ENCODE measurements at places on chromosomes 1 and 21. TPM values are rescaled to one million over a fixed set of nuclear protein-coding genes. Genes with fewer than 3 reads are reported as not detected.
A peak's percentile ranks its signal among the peaks of the same experiment; 100 is the strongest.

GRCh38 chr1:23475134-23475628 is 8.8 kb downstream of the ASAP3 start:
- DNase-seq, result no peak

DNA sequence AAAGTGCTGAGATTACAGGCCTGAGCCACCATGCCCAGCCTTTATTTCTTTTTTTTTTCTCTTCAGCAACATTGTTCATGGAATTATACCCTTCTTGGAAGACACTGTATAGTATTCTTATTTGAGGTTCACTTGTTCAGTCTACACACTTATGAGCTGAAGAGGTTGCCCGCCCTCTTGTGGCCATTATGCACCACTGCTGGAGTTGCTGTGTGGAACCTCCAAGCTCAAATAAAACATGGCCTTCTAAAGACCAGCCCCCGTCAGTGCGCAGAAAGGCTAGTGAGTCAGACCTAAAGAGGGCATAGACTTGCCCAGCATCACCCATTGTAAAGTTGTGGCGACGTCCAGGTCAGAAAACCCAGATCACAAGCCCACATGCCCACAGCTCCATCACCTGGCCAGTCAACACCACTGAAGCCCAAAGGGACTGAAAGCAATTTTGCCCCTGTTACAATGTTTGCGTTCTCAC is 20.4 kb downstream of the LURAP1 start:
- DNase-seq, result peak; percentile 59

DNA sequence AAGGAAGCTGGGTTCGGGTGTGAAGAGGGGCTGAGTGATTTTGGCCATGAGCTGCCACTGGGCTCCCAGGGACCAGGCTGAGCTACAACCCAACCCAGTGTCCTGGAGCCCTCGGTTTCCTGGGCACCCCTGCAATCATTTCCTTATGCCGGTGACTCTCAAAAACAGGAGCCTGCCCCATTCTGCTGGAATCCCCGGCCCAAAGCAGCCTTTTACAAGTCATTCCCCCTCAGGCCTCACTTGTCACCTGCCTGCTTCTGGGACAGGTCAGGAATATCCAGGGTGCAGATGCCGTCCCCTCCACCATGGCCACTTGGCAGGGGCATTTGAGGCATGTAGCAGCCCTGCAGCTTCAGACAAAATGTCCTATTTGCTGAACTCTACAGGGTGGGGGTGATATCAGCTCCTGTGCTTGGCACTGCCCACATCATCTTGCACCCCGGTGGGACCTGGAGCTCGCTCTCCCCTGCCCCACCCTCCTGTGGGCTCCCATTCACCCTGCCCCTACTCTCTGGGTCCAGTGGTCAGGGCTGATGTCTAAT is 30.0 kb downstream of the CDK18 start:
- no peak for DNase-seq

DNA sequence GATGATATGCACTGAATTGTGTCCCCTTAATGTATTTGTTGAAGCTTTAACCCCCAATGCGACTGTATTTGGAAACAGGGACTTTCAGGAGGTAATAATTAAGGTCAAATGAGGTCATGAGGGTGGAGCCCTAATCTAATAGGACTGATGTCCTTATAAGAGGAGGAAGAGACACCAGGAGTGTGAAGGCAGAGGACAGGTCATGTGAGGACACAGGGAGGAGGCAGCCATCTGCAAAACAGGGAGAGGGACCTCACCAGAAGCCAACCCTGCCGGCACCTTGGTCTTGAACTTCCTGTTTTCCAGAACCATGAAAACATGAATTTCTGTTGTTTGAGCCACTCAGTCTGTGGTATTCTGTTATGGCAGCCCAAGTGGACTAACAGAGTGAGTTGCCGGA is 15.3 kb downstream of the SYF2 start:
- no peak for DNase-seq

GRCh38 chr21:42097860-42098454 is 26.8 kb downstream of the UMODL1 start:
- DNase-seq, result no peak

DNA sequence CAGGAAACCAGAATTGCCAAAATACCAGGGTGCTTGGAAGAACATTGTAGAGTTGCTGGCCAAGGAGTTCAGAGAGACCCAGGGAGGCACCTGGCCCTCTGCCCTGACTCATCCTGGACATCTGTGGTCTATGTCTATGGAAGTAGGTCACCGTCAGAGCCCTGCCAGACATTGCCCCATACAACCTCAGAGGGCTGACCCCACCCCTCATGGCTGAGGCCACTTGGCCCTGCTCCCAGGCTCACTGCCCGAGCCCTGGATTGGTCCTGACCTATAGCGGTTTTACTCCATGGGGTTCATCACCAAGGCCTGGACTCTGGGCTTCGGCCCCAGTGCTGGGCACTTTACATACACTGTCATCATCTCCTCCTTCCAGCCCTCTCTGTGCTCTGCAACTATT is 233.1 kb downstream of the PTPRU start:
- no peak for DNase-seq

DNA sequence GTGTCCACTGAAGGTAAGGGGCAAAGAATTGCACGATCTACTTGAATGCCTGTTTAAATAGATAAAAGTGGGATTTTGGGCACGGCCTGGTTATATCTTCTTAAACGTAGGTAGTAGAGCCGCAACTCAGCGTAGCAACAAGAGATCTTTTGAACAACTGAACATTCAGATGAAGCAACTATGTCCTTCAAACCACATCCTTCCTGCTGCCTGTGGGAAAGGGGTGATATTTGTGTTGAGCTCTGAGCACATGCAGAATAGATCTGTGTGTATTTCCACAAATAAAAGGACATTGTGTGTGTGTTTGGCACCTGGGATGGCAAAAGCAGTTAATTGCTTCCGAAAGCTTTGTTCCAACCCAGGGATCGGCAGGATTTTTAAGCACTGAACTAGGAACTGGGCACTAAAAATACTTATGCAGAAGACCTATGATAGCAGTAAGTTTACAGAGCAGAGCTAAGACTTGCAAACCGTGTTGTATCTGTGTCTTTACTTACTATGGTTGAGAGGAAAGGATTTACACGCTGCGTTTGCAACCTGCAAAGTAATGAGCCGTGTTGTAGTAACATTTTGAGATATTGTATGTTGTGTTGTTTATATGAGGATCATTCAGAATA is 333.4 kb downstream of the CHRM3 start:
- DNase-seq, result no peak

DNA sequence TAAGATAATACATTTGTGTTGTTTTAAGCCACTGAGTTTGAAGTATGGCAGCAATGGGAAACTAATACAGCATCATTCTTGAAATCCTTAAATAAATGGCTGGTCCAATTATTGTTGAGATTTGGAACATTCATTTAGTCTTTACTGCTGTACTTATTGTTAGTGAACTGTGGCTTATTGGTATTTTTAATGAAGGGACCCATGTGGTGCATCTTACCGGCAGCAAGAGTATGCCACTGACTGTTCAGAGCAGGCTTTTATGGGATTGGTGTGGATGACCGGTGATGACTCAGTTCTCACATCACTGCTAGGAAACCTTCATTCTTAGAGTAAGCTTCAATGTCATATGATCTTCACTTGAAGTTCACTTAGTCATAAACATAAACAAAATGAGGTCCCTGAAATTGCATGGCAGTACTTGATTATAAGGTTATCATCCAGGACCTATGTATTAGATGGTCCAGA is 31.5 kb downstream of the PRKAA2 start:
- DNase-seq, result no peak

- no peak for DNase-seq
Observed at GRCh38 chr1:239428120-239428710, 41.8 kb downstream of the CHRM3 start.

- DNase-seq, result no peak
Observed at GRCh38 chr1:3756394-3756793, 4.1 kb downstream of the CCDC27 start.

DNA sequence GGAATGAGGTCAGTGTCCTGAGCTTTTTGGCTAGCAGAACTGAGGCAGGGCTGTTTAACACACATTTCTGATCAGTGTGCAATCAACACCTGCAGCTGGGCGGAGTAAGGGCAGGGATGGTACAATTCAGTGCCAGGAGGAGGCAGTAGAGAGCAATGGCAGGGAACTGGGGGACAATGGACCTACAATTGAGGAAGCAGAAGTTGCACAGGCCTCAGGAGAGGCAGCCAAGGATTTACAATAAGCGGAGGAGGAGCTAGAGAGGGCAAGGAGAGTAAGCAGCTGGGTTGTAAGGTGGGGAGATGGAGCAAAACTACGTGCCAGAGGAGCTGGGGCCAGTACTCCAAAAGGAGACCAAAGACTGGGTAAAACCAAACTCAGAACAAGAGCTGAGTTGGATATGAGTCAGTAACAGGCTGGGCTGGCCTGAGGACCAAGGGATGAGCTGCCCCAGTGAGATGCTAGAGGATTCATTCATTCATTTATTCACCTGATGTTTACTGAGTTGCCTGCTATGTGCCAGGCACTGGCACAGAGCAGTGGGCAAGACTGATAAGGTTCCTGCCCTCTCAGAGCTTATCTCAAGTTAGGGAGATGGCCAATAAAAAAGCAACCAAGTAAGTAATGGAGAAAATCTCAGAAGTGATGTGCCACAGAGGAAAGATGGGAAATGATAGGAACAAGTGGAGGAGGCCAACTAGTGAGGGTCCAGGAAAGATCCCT is 10.4 kb upstream of the GALE start:
- DNase-seq, result no peak

DNA sequence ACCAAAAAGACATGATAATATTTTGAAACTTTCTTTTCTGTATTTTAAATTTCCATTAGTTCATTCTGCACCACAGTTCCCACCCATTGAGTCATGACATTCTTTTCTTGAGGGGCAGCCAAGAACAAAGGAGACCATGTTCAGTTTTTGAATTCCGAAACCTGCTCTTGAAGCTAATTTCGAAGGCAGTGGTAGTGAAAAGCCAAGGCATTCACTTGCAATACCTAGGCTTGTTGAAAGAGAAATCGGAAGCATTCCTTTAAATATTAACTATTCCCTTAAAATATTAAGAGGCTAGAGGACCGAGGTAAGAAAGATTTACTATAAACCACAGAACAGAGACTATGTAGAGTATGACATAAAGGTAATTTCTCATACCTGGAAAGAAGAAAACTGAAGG is 256.3 kb downstream of the ADGRL2 start:
- no peak for DNase-seq

- no peak for DNase-seq
Observed at GRCh38 chr1:23152966-23153684, 15.5 kb downstream of the LUZP1 start.

- DNase-seq, result no peak
Observed at GRCh38 chr1:39554277-39554676, 22.3 kb downstream of the PABPC4 start.

DNA sequence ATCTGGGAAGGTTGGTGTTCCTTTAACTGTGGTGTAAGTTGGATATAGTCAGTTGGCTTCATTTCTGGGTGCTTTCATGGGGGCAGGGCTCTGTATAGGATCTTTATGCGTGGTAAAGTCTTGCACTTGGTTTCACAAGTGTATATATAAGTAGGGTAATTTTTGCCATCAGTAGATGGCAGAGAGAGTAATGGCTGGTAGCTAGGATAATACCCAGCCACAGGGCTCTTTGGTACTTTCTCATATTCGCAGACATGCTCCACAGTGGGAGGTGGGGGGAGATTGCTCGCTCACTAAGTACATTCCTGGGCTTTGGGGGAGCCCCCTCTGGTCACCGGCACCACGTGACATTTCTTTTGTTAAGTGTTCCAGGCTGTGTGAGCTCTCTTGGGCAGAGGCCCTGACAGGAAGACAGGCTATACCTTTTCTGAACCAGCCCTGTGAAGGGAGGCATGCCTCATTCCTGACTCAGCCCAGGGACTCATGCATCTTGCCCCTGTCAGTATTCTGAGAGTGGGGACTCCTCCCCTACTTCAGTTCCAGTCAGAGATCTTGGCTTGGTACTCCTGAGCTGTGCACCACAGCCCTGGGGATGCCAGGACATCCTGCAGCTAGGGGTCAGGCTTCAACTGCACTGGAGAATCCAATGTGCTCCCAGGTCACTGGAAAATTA is 37.6 kb downstream of the FCRL2 start:
- DNase-seq, result no peak

DNA sequence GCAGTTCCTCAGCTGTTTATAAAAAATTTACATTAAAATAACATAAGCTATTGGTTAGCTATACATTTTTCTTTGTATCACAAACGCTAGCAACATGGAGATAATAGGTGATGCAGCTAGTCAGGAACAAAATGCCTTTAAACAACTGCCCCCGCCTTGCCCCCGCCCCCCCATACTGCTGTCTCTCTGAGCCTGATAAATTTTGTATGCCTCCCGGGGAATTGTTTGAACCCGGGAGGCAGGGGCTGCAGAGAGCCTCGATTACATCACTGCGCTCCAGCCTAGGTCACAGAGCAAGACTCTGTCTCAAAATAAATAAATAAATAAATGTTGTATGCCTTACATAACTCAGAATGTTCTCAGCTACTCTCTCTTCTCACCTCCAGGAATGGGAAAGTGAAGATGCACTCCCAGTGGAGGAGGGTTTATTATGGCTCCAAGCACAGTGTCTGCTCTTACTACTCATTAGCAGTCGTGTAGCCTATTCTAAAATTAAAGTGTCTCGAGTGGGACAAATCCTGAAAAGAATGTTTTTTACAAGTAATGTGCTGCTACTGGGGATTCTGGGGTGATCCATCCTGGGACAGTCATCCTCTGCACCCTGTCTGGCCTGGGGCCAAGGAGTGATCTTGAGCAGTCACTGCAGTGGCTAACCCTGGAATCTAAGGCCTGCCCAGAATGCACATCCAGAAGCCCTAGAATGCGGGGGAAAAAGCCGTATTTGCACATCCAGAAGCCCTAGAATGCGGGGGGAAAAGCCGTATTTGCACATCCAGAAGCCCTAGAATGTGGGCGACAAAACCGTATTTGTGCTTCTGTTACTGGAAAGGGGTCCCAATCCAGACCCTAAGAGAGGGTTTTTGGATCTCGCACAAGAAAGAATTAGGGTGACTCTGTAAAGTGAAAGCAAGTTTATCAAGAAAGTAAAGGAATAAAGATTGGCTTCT is 39.4 kb upstream of the ZNF496 start:
- no peak for DNase-seq

GRCh38 chr1:48920851-48921250 is 144.2 kb upstream of the BEND5 start:
- DNase-seq, result no peak

DNA sequence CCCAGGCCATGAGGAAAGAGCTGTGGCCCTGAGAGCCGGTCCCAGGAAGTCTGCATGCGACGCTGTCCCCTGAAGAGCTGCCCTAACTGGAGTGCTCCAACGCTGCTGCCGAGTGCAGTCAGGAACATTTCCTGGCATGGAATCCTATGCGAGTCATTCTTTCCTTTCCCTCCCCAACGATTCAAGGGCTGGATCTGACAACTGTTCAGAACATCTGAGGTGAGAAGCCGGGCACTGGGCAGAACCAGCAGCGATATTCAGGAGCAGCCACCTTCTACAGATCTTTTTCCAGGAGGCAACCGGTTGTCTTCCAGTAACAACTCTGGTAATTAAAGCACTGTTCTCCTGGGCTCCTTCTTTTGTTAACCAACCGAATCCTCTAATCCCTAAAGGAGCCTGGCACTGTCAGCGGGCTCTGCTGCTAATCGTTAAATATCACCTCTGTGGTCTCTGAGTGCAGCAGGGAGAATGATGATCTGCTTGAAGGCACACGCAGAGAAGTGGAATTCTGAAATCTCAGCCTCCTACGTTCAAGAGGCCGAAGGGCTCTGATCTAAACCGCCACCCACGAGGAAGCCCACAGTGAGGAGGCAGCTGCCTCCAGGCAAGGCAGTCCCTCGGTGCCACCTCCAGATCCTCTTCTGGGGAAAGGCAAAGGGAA is 55.8 kb downstream of the SLC45A1 start:
- no peak for DNase-seq

Gene INTS11
- total RNA-seq, result 45.9 TPM

Gene AMY1C
- total RNA-seq, result not detected

Gene TMEM201
- total RNA-seq, result 4.4 TPM

Gene CDK11B
- total RNA-seq, result 6.5 TPM

Gene OR2T2
- total RNA-seq, result not detected

Gene ACTL8
- total RNA-seq, result not detected
